Stimulated activated CD4-positive, alpha-beta T cell treated with anti-CD3 and anti-CD28 coated beads, TNF-alpha, amount 100 ng/mL, for 1 hour (primary cell): ENCODE measurements at places on chromosomes 6 and 20.
A peak's percentile ranks its signal among the peaks of the same experiment; 100 is the strongest.

- no peak for DNase-seq
Observed at GRCh38 chr6:55496201-55496600, 82.8 kb downstream of the HMGCLL1 start.

- no peak for DNase-seq
Observed at GRCh38 chr20:14838663-14839628, 501.5 kb upstream of the FLRT3 start.

DNA sequence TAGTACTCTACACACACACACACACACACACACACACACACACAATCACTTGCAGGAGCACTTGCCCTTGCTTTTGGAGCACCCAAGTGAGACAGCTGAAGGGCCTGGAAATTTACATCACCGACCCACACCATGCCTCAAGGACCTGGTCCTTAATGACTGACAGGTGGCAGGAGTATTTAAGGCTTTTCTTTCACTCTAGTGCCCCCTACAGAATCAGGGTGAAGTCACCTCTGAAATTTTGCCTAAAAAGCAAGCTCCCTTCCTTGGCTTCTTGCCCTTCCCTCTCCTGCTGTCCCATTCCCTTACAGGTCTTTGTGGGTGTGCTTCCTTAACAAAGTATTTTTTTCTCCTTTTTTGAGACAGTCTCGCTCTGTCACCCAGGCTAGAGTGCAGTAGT, 353.5 kb upstream of the IRAK1BP1 start:
- no peak for DNase-seq

GRCh38 chr20:2244993-2245392, 50.8 kb upstream of the TGM3 start:
- DNase-seq = no peak

DNA sequence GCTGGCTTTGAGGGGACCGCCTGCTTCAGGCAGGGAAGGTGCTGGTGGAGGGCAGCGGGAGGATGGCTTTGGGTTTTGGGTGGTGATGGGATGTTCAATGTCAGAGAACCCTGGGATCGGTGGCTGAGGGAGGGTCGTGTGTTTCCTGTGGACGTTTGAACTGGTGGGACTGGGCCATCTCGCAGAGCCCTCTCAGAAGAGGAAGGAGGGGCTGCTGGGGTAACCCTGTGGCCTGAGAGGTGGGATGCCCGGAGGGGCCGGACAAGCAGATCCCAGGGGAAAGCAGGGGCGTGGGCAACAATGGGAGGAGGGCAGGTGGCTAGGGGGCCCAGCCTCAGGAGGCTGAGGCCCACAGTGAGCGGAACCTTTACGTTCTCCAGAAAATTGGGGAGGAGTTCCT, 34.9 kb downstream of the PYGB start:
- DNase-seq = no peak

DNA sequence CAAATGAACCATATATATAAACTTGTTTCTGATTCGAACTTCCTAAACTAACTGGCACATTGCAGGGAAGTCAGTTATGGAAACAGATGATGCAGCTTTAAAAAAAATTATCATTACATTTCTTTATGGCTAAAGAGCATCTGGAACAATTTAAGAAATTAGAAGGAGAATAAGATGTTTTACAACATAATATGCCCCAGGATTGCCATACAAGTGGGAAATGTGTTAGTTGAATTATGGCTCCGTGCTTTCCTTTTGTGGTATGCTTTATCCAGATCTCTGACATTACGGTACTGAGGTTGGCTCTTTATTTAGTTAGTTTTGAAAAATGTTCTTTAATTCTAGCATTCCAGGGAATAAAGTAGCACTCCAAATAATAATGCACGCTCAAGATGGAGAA, 343.0 kb upstream of the ZFP64 start:
- no peak for DNase-seq

- no peak for DNase-seq
Observed at GRCh38 chr6:109820706-109821350, 129.7 kb downstream of the FIG4 start.

GRCh38 chr20:43472671-43473380, 15.1 kb downstream of the SRSF6 start:
- DNase-seq = no peak

GRCh38 chr20:9515214-9515585, 810 bp downstream of the LAMP5 start:
- no peak for DNase-seq

GRCh38 chr6:142323377-142323776, 21.6 kb downstream of the ADGRG6 start:
- no peak for DNase-seq

DNA sequence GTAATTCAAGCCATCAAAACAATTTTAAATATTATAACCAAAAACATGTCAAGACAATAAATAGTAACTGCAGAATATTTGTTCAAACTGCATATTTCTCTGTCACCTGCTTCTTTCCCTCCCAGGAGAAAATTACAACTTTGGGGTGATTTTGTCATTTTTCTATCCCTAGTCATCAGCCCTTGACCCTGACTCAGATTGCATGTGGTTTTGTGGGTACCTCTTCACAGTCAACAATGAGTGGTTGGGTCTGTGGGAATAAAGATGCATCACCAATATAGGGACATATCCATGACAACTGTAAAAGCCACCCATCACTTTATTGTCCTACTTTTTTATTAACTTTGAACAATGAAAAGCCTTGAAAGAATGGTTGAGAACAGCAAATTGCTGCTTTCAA, 7.3 kb downstream of the COL10A1 start:
- no peak for DNase-seq

- DNase-seq = no peak
Observed at GRCh38 chr6:408599-409102, 17.1 kb downstream of the IRF4 start.

GRCh38 chr20:32189691-32190615, 17.6 kb downstream of the PLAGL2 start:
- no peak for DNase-seq

DNA sequence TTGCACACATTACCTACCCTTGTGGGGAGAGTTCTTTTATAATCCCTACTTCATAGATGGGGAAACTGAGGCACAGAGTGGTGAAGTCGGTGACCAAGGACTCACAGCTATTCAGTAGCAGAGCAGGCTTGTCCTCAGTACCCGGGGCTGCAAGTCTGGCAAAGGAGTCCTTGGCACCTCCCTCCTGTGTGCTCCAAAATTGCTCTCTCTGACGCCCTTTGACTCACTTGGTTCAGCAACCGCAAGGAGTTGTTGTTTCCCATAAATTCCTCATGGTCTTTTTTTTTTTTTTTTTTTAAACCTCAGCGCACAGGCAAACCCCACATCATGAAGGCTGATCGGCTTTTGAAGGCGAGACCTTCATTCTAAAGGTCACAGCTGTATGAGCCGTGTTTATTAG, 143.2 kb downstream of the CEBPB start:
- DNase-seq = no peak

- no peak for DNase-seq
Observed at GRCh38 chr6:25315194-25316177, 36.3 kb downstream of the CARMIL1 start.

DNA sequence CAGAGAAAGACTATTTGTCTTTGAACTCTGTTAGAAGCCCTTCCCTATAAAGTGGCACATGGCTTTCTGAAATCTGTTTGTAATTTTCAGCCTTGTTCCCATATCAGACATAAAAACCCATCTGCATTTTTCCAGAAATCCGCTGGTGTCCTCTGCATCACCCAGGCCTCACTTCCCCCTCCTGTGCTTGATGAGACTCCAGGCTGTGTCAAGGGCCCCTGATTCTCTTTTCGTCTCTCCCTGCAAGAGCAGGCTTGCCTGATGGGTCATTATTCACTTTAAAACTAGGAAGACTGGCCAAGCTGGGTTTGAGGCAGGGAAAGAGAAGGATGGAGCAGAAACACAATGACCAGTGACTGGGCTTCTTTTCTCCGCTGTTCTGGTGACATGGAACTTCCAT, 10.6 kb upstream of the PROKR2 start:
- DNase-seq = no peak

DNA sequence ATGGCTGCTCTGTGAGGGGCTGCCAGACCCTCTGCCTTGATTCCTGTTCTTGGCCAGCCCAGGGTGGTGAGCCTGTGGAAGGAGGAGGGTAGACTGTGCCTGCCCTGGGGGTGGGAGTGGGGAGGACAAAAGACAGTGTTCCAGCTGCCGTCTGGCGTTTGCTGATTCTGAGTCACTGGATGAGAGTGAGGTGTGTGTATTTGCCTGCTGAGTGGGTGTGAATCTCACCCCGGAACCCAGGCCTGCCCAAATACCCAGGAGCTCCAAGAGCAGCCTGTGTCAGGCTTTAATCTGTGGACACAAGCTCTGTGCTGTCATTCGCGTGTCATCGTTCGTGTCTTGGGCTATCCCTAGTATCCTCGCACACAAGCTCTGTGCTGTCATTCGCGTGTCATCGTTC, 2.6 kb upstream of the LKAAEAR1 start:
- no peak for DNase-seq

- DNase-seq = no peak
Observed at GRCh38 chr20:50815162-50815989, 20.5 kb downstream of the BCAS4 start.

GRCh38 chr6:41733707-41734665, 1.4 kb downstream of the TFEB start:
- DNase-seq = peak; percentile 45

DNA sequence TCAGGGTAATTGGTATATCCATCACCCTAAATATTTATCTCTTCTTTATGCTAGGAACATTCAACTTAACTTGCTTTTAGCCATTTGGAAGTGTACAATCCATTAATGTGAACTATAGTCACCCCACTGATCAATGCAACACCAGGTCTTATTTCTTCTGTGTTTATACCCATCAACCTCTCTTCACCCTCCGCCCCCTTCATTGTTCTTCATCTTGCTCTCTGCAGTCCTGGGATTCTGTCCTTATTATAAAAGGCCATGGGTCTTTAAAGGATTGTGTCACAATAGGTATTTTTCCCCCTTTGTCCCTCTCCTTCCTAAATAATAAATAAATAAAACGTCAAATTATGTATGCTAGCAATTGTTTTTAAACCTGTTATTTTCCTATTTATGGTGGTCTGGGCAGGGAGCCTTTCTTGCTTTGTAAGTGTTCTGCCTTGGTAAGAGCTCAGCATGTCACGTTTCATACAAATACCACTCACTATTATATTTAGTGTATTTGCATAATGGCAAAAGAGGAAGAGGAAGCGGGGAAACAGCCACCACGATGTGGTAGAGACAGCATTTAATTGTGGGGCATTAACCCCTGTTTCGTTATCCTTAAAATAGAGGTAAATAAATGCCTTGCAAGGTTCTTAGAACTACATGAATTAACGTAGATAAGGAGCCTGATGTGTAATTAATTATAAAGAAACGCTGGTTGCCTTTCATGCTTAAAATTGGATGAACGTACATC, 1.9 kb downstream of the ABRACL start:
- no peak for DNase-seq

DNA sequence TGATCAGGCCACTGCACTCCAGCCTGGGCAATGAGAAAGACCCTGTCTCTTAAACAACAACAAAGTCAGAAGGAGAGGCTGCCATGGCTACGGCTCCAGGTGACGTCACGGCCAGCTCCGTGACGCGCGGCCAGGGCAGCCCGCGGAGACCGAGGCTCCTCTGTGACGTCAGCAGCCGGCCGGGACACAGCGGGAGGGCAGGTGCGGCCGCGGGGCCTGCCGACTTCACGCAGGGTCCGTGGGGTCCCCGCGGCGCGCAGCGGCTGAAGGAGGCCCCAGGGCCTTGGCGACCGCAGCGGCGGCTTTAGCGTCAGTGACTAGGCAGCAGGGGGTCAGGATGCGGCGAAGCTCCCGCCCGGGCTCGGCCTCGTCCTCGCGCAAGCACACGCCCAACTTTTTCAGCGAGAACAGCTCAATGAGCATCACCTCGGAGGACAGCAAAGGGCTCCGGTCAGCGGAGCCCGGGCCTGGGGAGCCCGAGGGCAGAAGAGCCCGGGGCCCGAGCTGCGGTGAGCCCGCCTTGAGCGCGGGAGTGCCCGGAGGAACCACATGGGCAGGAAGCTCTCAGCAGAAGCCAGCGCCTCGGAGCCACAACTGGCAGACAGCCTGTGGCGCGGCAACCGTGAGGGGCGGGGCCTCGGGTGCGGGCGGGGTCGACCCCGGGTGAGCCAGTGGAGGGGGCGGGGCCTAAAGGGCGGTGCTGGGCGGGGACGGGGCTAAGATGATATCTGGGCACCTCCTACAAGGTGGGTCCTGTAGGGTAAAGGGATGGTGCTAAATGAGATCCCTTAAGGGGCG, at the start of gene SPAG4:
Gene SPAG4 (plus strand): TSS at position 163 of the 798 bp plus-strand sequence. CDS start 175 bp downstream, at position 338.
- DNase-seq = peak; percentile 100

DNA sequence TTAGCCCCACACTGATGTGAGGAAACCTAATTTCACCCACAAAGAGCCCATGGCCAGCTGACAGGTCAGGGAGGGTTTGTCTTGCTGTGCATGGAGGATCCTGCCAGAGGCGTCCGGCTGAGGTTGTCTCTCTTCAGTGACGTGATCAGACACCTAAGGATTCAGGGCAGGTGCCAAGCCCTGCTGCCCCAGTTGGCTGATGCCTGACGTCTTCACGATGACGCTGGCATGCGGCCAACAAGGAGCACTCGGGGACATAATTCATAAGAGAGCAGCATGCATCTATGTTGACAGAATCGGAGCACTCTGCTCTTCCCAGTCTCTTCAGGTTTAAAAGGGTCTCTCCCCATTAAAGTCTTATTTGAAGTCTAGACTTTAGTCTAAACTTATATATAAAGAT, 47.8 kb downstream of the PSMB1 start:
- no peak for DNase-seq

GRCh38 chr6:21808045-21808470, 214.5 kb downstream of the SOX4 start:
- DNase-seq = no peak
